Thyroid gland (tissue), 4 donors: ENCODE measurements at places on chromosomes 7 and 10. TPM values are rescaled to one million over a fixed set of nuclear protein-coding genes. Genes with fewer than 3 reads are reported as not detected.

Gene BMS1
- total RNA-seq = 19.1 TPM

Gene AZGP1
- 3.1 TPM for total RNA-seq

Gene STEAP4
- total RNA-seq = 78.5 TPM

DNA sequence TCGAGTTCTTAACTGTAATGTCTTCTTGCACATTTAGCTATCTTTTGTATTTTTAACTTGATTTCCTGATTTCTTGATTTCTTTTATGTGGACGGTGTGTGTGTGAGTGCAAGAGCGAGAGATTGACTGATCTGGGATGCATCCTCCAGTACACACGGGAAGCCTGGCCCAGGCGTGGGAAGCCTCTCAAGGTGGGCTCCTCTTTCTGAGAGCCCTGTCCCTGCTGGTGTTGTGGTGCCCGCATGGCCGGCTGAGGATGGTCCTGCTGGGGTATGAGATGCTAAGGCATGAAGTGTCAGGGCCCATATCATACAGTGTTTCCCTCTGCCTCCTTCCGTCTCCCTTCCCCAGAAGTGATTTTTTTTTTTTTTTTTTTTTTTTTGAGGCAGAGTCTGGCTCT lies 130.8 kb upstream of the TCERG1L start:
- H3K27me3 ChIP-seq = no peaks in the 10 kb centered on the region
- no peak overlapping the region for H3K4me3 ChIP-seq
- no peaks in the 10 kb centered on the region for H3K4me1 ChIP-seq
- no peak for DNase-seq
- no peaks in the 10 kb centered on the region for H3K36me3 ChIP-seq
- no peak overlapping the region for H3K27ac ChIP-seq

GRCh38 chr10:105681051-105681450 lies 1040.0 kb downstream of the SORCS3 start:
- H3K4me1 ChIP-seq = no peaks in the 10 kb centered on the region
- no peak overlapping the region for H3K27ac ChIP-seq
- no peaks in the 10 kb centered on the region for H3K27me3 ChIP-seq
